ENCODE measurements at places on chromosomes 2 and 18. TPM values are rescaled to one million over a fixed set of nuclear protein-coding genes. Genes with fewer than 3 reads are reported as not detected.

The VWC2L gene
- not detected for total RNA-seq

The STAT4 gene
- total RNA-seq, result 0.51 TPM

The ADNP2 gene
- total RNA-seq, result 12.2 TPM

The NAB1 gene
- total RNA-seq, result 24.1 TPM

The STEAP3 gene
- 7.7 TPM for total RNA-seq

The SERPINB10 gene
- not detected for total RNA-seq

The CYB5A gene
- 32.3 TPM for total RNA-seq

The ABHD1 gene
- total RNA-seq, result not detected

The NPHP1 gene
- 1.5 TPM for total RNA-seq

The FZD7 gene
- under 0.01 TPM for total RNA-seq

The CHN1 gene
- 9.9 TPM for total RNA-seq

The LYPD6B gene
- total RNA-seq, result not detected

The CD207 gene
- total RNA-seq, result under 0.01 TPM

The LTBP1 gene
- total RNA-seq, result 22.1 TPM

The TMEM198 gene
- total RNA-seq, result not detected

The CCDC68 gene
- total RNA-seq, result 0.26 TPM

The SH3RF3 gene
- 8.9 TPM for total RNA-seq

The ZAP70 gene
- total RNA-seq, result 0.13 TPM

The EHBP1 gene
- total RNA-seq, result 13.1 TPM

Measured in dermis microvascular lymphatic vessel endothelial cell (primary cell).